ENCODE measurements at places on chromosomes 12 and 14. TPM values are rescaled to one million over a fixed set of nuclear protein-coding genes. Genes with fewer than 3 reads are reported as not detected.

GRCh38 chr14:61753631-61754030 lies 8.6 kb upstream of the SNAPC1 start:
- no peak for DNase-seq

- no peak for DNase-seq
These were observed 356.2 kb downstream of the TMEM121 start for GRCh38 chr14:105882626-105883025.

DNA sequence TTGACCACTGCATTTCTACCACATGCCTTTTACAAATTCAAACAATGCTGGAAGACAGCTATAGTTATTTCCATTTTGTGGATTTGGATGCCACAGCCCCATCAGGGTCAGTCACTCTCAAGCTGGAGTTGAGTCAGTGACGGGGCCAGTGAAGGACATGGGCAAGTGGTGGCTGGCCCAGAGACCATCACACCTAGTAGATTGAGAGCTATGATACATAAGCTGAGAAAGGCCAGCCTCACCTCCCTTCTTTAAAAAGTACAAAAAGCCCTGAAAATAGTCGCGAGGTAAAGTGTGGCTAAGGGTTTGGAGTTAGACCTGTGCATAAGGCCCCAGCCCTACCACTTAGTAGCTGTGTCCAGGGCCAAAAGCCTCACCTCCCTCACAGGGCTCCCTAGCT lies 4.1 kb downstream of the KCTD10 start:
- DNase-seq = no peak

DNA sequence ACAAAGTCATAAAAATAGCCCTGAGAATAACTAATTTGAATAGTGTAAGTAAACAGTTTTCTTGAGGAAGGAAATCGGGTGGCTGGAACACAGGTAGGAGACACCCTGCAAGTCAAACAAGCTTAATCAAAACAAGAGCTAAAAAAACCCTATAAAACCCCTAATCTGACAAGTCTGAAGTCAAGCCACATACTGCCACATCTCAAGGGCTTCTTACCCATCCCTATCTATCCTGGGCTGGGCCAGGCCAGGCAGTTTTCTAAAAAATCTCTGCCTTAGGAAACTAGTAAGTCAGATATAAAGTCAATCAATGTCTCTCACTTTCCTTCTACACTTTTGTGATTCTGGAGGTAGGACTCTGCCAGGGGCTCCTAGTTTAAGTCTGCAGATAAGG lies 15.3 kb downstream of the UBE2N start:
- no peak for DNase-seq

GRCh38 chr14:74973003-74973653 lies 17.7 kb upstream of the PGF start:
- DNase-seq = no peak

- DNase-seq = no peak
These were observed 17.9 kb downstream of the KRT76 start for GRCh38 chr12:52759218-52759617.

GRCh38 chr12:105451211-105451610 lies 120.7 kb downstream of the C12orf75 start:
- no peak for DNase-seq

DNA sequence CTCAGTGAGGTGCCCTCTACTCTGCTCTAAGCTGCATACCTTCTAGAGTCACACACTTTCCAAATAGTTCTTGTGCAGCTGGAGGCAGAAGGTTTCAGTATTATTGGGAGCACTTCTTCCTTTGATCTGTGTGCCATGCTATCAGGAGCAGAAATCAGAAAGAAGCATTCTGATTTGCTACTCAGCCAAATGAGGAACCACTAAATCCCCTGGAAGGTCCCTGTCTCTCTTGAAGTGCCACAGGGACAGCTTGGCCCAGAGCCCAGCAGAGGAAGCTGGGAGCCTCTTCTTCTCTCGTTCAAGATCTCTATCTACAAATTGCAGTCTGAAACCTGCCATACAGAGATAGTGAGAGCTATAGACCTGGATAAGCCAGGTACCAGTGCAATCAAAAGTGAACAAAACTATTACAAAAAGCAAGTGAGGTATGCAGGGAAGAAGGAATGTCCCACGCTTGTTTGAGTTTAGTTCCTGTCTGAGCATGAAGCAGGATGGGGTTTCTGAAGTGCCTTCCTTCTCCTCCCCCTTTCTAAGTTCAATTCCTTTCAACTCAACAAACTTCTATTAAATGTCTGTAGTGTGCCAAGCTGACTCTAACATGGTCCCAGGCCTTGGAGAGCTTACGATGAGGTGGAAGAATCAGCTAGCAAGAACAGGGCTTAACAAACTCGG lies 100.9 kb upstream of the PARP11 start:
- DNase-seq = no peak

DNA sequence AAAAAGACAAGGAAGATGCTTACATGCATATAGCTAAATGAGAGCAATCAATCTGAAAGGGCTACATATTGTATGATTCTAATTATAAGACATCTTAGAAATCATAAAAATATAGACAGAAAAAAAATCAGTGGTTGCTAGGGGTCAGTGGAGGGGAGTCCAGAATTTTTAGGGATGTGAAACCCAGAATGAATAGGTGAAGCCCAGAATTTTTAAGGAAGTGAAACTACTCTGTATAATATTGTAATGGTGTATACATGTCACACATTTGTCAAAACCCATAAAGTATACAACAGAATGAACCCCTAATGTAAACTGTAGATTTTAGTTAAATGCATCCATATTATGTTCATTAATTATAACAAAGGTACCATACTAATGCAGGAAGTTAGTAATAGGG lies 713.2 kb downstream of the FLRT2 start:
- no peak for DNase-seq

DNA sequence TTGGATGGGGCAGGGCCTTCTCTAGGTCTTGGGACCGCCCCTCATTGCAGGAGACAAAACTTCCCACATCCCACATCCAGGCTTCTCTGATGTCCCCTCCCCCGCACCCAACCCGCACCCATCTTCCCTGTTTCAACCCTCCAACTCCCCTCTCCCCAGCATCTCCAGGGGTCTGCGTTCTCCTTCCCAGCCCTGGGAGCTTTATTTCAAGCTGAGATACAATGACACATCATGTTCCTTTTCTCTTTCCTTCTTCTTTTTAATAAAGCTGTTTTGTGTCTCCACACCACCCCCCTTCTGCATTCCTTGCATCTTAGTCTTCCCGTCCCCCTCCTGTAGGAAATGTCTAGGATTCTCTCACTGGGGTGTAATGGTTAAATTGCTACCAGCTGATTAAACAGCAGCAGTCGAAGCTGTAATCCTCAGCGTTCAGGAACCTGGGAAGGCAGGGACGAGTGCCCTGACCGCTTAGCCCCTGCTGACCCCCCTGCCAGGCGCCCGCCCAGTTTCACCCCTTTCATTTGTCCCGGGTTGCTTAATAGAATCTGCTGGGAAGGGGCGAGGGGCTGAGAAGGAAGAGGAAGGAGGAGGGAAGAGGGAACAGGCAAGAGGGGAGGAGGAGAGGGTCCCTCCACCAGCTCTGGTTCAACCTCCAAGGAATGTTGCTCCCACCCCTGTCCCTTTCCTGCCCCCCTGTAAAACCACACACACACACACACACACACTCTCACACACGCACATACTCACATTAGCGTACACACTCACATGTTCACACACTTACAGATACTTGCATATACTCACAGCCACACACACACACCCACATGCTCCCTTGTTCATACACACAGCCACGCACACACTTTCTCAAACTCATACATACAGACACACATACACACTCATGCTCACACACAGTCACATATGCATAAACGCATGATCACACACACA lies 104.5 kb upstream of the MED13L start:
- peak; percentile 85 for DNase-seq

DNA sequence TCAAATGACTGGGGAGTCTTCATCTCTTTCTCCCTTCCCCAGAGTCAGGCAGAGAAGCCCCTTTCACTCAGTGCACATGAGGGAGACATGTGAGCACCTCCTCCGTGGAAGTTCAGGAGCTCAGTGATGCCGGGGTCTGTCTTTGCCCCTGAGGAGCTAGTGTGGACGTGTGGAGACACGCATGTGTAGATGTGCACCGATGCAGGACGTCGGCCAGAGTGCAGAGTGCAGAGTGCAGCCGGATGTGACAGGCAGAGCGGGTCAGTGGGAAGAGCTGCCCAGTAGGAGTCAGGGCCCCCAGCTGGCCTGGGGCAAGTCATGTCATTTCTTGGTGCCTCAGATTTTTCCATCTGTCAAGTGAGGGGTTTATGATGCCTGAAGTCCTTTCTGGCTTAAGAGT lies 20.7 kb downstream of the TSPAN9 start:
- no peak for DNase-seq

- no peak for DNase-seq
These were observed 18.0 kb downstream of the FMNL3 start for GRCh38 chr12:49689237-49689636.

DNA sequence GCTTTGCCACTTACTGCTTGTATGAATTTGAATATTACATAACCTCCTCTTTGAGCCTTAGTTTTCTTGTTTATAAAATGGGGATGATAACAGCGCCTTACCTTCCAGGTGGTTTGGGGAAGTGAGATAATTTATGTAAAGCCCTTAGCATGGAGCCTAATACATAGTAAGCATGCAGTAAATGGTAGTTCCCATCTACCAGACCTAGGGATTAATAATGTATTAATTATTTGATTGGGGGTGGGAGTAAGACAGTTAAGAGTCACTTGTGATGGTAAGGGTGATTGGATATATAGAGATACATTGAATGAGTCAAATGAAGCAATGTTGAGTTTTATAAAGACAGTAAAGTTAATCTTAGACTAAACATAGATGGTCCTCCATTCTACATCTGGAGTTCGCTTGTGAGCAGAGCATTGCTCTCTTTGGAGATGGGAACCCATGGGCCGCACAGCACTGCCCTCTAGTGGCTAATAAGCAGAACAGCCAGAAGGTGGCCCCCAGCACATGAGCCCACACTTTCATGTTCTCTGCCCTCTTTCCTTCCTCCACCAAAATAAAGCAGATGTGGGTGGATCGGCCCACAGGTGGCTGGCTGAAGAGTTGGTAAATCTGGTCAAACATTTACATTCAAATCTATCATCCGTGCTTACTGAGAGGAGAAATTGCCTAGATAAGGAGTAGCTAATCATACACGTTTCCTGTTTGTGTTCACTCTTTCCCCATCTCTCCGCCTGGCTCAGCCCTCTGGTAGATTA lies 26.5 kb upstream of the TAMALIN start:
- peak; percentile 77 for DNase-seq

DNA sequence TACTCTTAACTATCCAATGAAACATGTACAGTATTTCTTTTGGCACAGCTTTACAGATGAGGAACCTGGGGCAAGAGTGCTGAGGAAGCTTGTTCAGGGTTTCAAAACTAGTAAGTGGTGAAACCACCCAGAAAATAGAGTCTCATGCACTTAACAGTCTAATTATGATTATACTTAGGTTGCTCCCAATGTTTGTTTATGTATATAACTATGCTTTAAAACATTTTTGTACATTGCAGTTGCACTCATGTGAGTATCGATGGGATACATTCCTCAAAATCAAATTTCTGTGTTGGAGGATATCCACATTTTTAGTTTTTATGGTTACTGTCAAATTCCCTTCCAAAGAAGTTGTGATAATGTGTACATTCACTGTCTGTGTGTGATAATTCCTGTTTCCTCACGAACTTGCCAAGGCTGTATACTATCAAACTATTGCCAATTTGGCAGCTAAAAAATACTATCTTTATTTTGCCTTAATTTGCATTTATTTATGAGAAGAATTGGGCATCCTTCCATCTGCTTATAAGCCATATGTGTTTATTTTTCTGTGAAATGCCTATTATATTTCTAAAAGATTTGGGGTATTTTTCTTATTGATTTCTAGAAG lies 143.9 kb upstream of the SSTR1 start:
- no peak for DNase-seq

DNA sequence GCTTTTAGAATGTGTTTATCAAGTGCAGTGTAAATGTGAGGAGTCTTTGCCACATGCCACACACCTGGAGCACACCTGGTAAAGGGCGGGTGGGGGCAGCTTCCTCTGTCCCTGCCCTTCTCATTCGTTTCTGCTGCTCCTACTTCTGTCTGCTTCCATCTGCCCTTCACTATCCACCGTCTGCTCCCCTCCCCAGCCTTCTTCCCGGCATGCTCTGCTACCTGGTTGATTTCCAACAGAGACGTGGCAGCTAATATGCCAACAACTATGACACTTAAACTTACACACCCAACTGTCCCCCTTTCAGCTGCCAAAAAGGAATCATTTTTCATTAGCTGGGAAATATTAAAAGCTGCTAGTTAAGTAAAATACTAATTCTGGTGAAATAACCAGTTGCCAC lies 9.1 kb upstream of the CARMIL3 start:
- DNase-seq = no peak

- DNase-seq = no peak
These were observed 111.4 kb downstream of the TMTC3 start for GRCh38 chr12:88253371-88253978.

- peak; percentile 45 for DNase-seq
These were observed 48.5 kb downstream of the BBS10 start for GRCh38 chr12:76299536-76300296.

GRCh38 chr12:97168804-97169203 lies 261.7 kb downstream of the NEDD1 start:
- peak; percentile 2 for DNase-seq

DNA sequence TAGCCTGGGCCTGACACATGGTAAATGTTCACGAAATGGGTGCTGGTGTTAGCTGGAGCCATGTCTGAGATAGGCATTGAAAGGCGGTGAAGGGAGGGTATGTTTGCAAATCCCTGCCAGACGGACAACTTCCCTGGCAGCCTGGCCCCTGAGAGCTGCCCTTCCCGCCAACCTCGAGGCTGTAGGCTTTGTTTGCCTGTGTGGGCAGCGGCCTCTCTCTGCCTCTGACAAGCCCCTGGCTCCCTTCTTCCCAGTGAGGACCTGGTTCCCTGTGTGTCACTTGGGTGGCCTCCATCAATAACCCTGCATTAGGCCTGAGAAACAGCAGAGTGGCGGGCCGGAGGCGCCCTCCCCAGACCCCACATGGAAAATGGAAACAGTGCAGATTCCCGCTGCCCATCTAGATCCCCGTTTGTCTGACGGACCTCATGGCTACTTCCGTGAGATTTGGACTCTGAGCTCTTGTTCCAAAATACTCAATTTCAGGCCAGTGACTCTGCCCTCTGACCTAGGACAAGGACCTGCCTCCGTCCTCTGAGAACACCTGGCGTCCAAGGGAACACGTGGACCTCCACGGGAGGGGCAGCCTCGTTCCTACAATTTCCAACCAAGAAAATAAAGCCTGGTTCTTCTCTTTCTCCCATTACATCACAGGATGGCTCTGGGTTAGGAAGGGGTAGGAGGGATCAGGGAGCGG lies 325.5 kb downstream of the DPF3 start:
- no peak for DNase-seq

GRCh38 chr14:105201156-105201924 lies 20.2 kb upstream of the NUDT14 start:
- no peak for DNase-seq

- DNase-seq = no peak
These were observed 231.3 kb downstream of the MON2 start for GRCh38 chr12:62697893-62698292.

The FAM90A1 gene
- total RNA-seq = not detected

The SERPINA12 gene
- total RNA-seq = not detected

The DPY19L2 gene
- total RNA-seq = 7.5 TPM

The RPS6KL1 gene
- 0.80 TPM for total RNA-seq

The AKAP3 gene
- total RNA-seq = 1.7 TPM

All from A673 (cell line).